ENCODE measurements at places on chromosomes 16 and 17.

DNA sequence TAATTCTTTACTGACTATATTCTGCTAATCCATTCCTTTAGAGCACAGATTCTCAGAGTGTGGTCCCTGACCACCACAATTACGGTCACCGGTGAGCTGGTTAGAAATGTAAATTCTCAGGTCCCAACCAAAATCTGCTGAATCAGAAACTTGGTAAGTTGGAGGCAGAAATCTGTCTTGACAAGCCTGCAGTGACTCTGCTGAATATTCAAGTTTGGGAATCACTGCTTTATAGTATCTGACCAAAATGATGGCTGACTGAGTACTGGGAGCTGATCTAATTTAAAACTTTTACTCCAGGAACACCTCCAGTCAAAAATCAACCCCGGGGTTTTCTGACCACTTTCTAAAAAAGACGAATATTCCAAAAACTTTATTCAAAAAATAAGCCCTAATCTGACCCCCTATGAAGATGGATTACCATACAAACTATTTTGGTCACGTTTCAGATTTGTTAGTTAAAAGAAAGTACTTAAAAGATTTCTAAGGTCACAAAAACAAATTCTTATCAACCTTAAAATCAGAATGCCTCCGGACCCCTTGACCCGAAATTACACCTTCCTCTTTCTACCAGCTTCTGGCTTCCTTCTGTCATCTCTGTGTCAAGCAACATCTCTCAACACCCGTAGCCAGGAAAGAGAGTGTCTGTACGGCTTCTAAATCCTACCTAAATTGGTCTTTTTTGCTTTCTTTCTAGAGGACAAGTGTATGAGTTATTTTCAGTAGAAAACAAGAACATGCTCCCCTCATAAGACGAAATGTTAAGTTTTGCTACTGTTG, 38.6 kb downstream of the CREBBP start:
- no peak for DNase-seq

DNA sequence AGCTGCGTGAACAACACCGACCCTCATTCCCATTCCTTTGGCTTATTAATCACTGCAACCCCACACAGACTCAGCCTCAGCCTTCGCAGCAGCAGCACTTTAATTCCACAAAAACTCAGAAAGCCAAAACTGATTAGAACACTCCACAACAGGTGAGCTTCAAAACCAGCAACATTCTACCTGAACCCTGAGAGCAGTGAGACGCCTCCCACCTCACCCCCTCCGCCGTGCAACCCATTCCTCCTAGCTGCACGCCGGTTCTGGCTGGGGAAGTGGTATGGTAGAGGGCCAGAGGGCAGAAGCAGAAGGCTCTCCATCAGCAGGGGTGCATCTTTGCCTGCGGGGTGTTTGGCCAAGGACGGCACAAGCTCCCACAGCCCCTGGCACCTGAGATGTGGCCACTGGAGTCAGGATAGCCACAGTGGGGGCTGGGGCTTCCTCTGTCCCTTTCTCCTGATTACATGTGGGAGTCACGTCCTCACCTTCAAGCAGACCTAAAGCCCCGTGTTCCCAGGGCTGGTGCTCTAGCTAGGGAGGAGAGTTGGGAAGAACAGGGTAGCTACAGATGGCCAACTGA, 1.6 kb downstream of the BORCS6 start:
- no peak for DNase-seq

DNA sequence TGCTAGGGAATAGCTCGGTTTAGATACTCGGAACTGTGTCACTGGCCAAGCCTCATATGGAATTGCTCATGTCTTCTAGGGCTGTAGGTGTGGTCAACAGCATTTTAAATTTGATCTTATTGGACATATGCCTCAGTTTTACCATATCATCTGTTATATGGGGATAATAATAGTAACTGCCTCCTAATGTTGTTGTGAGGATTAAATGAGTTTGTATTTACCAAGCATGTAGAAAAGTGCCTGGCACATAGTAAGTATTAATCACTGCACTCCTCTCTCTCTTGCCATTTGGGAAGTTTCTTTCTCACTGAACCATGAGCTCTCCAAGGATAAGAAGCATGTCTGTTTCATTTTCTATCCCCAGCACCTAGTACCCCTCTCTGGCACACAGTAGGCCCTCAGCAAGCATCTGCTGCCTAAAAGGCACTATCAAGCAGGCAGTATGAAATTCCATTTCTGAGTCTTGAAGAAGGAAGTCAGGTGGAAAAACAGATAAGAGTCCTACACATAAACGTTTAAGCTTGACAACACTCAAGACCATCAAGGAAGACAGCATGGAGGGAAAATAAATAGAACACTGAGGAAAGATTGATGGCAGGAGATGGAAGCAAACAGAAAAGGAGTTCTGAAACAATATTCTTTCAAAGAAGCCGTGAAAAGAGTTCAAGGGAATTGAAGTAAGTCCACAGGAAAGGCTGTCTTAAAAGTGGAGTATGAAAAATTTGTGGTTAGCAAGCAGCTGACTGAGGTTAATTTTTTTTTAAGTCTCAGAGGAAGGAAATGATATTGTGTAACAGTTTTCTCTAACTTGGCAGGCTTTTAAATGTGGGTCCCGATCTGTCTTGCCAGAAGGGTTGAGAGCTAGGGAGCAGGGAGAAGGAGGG, 2.2 kb upstream of the ATP6V0A1 start:
- DNase-seq = no peak

DNA sequence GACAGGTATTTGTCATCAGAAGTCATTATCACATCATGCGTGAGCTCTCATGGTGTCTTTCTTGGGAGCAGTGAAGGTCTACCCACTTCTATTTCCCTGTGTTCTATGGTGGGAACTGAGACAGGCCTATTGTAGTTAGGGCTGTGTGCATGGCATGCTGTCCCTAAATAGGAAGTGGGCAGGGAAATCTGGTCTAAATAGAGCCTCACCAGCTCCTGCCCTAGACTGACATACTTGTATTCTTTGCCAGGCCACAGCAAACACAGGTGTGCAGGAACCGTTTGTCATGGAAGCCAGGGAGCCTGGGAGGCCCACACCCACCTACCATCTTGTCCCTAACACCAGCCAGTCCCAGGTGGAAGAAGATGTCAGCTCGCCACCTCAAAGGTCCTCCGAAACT, 10.1 kb downstream of the SLC7A6 start:
- no peak for DNase-seq

GRCh38 chr17:60947100-60947499, 269.4 kb downstream of the BCAS3 start:
- DNase-seq = no peak

GRCh38 chr17:79461041-79461440, 149.8 kb downstream of the RBFOX3 start:
- DNase-seq = peak; percentile 49

- DNase-seq = no peak
These were observed 5.5 kb upstream of the HOXB8 start for GRCh38 chr17:48620461-48621139.

DNA sequence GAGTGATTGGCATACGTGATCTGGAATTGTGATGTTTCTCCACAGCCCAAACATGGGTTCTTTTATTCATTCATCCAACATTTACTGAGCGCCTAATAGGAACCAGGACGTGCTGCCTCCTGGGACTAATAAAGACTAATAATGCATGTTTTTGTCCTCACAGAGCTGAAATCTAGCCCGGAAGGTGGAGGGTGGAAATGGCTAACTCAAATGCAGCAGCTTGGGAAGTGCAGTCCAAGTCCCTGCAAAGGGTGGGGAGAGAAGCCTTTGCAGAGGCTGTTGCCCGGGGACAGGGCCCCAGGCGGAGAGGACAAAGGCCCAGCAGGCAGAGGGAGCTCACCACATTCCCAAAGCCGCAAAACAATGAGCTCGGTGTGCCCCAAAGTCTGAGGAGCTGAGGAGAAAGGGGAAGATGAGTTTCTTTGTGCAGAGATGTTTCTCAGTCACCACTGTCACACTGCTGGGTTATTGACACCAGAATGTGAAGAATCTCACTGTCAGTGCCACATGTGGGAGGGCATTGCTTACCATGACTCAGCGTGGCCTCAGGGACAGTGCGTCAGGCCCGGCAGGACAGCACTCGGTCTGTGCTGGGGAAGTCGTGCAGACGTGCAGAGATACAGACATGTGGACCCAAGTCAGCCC, 118.2 kb upstream of the CHMP6 start:
- DNase-seq = no peak

Data from 8988T (cell line).